ENCODE measurements at places on chromosomes 3 and 15.

- no peak for DNase-seq
These were observed 8.8 kb upstream of the NPHP3 start for GRCh38 chr3:132730891-132731580.

- no peak for DNase-seq
These were observed 311.7 kb downstream of the VPS13C start for GRCh38 chr15:61748529-61748928.

- DNase-seq = peak; percentile 76
These were observed 58.5 kb downstream of the CMSS1 start for GRCh38 chr3:99875929-99876841.

DNA sequence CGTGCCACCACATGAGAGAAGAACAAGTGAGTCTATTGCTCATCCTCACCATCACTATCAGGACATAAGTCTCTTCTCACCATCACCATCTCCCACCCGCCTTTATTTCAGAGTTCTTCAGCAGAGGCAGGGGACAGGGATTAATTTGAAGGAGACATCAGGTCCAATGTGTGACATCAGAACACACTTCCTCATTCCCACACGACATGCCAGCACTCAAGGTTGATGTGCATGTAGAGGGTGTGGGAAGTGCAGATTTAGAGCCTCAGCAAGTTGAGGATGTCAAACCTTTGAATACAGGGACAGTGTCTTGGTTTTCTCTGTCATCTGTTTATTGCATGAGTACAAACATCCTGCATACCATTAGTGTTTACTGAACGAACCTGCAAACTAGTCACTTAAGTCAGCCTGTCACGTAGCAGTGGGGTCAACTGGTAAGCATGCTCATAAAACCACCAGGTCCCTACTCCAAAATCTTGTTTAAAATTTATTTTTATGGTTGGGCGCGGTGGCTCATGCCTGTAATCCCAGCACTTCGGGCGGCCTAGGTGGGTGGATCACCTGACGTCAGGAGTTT is 104.4 kb downstream of the MYLK start:
- DNase-seq = no peak

- DNase-seq = no peak
These were observed 198.9 kb downstream of the ADAMTS9 start for GRCh38 chr3:64488939-64489338.

- no peak for DNase-seq
These were observed 35.3 kb downstream of the OXNAD1 start for GRCh38 chr3:16300307-16300706.

GRCh38 chr3:185934174-185934557 is 3.6 kb downstream of the TRA2B start:
- no peak for DNase-seq

- DNase-seq = no peak
These were observed 583.9 kb downstream of the NTRK3 start for GRCh38 chr15:87672309-87673288.

GRCh38 chr3:11570789-11571495 is 72.8 kb downstream of the VGLL4 start:
- no peak for DNase-seq

GRCh38 chr15:41849861-41850260 is 11.2 kb downstream of the PLA2G4B start:
- DNase-seq = no peak

DNA sequence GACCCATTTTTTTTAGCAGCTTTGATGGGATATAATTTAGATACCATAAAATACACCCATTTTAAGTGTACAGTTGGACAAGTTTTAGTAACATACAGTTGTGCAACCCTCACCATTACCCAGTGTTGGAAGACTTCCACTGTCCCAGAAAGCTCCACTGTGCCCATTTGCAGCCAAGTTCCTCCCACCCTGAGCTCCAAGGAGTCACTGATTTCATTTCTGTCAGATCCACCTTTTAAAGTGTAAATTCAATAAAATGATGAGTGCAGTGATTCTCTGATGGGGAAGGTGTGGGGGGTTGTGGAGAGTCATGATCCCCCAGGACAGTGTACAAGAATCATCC is 93.2 kb upstream of the IGF1R start:
- DNase-seq = no peak

- DNase-seq = no peak
These were observed 40.6 kb downstream of the GOLGA8S start for GRCh38 chr15:23395030-23395692.

DNA sequence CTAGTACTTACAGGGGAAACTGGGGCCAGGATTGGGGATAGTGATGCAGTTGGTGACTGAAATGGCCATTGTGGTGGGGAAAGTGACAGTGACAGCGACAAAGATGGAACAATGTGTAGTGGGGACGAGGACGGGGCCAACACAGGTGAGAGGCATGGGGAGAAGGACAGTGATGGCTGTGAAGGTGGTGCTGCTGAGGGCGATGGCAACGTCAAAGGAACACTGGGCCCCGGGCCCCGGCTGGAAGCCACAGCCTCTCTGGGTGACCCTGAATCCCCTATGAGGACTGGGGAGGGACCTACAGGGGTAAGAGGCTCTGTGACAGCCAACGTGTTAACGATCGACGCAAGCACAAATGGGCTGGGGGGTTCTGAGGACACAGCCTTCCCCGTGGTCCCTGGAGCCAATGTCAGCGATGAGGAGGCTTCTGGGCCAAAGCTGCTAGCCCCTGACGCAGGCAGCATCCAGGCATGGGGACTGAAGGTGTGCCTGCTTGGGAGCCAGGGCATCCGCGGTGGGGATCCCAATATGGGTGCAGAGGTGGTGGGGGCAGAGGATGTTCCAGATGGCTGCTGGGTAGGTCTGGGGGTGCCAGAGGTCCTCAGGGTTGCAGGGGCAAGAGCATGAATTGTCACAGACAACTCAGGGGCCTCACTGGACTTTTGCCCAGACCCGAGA is 25.2 kb upstream of the GOLGA6C start:
- DNase-seq = no peak

DNA sequence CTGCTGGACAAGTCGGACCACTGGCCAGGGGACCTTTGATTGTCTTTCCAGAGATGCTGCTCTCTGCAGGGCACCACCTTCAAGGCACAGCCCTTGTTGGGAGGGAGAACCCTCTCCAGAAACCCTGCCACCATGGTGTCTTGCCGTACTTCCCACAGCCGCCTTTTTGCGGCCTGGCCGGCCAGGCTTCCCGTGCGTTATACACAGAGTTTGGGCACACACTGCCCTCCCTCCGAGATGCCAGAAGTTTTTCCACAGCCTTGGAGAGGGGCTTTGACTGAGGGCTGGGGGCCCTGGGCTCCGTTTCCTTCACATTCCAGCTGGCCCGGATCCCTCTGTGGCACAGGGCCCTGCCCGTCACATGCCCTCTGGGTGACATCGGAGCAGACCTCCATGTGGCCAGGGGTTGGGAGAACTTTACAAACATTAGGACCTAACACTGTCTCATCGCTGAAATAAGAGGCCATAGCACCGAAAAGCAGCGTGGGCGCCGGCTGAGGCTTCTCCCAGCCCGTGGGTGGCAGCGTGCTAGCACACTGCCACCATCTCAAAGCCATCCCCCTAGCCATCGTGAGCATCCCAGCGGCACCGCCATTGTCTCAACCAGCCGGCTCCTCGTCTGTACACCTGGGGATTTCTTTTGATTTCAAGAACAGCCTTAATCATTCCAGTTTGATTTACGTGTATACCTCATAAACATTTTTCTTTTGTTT is 6.3 kb upstream of the APEH start:
- DNase-seq = no peak

DNA sequence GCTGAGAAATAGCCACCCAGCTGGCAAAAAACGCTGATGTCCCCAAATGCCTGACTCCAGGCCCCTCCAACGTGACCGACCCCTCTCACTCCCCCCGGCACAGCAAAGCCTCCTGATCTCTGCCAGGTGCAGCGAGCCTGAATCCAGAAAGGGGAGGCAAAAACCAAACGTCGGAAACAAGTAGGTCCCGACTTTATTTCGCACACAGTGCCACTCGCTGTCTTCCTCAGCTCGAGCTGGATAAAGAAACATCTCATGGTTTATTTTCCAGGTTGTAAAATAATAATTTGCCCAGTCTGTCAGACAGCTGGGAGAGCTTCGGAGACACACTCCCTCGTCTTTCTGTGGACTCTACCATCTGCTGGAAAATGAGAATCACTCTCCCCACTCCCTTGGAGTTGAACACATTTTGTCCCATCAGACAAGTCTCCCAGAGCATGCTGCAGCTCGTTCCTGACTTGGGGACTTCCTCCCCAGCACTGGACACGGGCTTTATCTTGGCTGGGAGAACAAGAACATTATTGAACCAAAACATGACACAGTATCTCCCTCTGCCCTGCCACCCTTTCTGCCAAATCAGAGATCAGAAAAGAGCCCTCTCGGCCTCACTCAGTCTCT is 142.8 kb downstream of the NUP210 start:
- DNase-seq = no peak

DNA sequence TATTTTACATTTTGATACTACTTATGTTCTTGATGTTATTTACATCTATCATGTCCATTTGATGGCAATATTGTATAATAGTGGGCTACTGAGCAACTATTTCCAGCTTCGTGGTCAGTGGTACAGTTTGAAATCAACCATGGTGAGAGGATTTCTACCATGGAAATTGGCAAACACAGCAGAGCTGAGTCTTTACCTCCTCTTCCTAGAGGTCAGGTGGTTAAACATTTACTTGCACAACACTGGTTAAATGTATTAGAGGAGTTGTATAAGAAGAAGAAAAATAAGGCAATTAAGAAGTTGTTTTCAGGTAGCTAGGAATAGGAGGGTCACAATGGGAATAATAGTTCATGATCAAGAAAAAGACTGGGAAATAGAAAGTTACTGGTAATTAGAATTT is 7.2 kb upstream of the PPM1L start:
- no peak for DNase-seq

GRCh38 chr15:42582569-42583375 is 7.4 kb downstream of the STARD9 start:
- DNase-seq = no peak

GRCh38 chr15:96893159-96893906 is 562.8 kb downstream of the NR2F2 start:
- DNase-seq = no peak

GRCh38 chr3:5305684-5305989 is 118.1 kb downstream of the EDEM1 start:
- DNase-seq = no peak

GRCh38 chr15:90351479-90352106 is 491 bp upstream of the ZNF774 start:
- no peak for DNase-seq

GRCh38 chr3:117706756-117707155 is 997.2 kb downstream of the TUSC7 start:
- DNase-seq = no peak

GRCh38 chr3:12707449-12707848 is 43.5 kb upstream of the RAF1 start:
- no peak for DNase-seq

DNA sequence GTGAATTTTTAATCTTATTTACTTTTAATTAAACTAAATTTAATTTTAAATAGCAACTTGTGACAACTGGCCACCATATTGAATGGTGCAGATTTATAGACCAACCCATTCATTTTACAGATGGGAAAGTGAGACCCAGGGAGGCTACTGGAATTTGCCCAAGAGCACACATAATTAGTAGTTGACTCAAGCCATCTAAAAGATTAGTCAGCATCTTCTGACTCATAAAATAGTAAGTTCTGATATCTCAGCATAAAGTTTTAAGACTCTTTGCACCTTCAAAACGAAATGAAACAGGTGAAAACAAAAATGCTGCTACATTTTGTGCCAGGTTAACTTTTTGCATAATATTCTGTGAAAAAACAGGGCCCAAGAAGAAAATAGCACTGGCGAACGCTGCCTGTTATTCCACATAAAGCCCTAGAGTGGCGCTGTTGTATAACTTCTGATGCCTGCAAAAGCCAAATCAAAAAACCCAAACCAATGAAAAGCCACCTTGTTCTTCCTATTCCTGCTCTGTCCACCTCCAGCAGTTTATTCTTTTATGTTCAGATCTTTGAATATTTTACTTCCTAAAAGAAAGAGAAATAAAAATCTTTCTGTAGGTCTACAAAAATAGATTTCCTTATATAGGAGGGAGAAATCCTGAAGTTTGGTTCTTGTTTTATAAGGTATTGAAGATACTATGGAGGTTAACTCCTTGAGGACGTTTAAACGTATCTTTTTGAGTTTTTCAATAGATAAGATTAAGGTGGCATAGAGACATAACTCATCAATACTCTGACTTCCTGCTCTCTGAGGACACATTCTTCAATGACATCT is 62.8 kb downstream of the OTOL1 start:
- DNase-seq = no peak

DNA sequence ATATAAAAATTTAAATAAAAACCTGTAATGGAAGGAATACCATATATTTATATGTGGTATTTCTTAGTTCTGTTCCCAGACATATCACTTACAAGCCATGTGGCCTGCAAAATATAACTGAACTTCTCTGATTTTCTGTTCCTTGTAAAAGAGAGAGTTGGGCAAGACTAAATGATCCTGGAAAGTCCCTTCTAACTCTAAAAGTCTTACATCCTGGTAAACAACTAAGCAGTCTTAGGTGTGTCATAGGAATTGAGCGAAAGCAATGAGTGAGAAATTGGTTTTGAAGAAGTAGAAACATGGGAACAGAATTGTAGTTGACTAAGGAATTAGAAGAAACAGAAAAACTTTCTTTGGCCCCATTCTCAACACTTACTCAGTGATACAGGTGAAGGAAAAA is 25.3 kb upstream of the IL20RB start:
- no peak for DNase-seq

GRCh38 chr3:53181024-53181371 is 20.0 kb downstream of the PRKCD start:
- DNase-seq = no peak

GRCh38 chr3:45715945-45716344 is 26.7 kb downstream of the SACM1L start:
- no peak for DNase-seq

DNA sequence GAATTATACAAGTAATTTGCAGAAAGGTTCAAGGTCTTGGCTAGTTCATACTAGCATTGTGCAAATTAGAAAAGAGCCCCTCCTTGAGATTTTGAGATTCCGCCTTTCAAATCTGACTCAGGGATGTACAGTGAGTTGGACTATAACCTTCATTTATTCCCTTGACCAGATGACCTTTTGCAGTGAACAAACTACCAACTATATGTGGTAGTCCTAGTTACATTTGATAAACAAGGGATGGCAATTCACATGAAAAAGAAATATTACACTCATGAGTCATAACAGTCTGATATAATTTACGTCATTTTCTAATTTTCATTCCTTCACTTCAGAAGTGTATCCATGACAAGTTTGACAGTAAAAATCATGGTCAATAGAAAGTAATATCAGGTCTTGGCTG is 860.4 kb downstream of the ROBO1 start:
- DNase-seq = no peak

DNA sequence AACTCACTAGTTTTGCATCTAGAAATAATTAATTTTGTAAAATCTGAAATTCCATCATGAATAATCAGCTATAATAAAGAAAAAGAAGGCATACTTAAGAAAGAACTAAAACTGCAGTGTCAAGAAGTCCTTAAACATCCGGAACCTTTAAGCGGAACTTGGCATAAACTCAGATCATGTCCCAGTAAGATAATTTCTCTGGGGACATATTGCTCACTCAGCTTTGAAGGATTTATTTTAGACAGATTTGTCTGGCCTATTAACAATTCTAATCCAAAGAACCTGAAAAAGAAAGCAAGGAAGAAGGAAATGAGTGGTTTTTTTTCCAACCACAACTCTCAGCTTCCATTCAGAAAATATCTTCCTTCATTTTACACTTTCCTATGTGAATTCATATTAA is 850.3 kb downstream of the ROBO1 start:
- DNase-seq = no peak

Data from activated T-cell treated with anti-CD3 and anti-CD28 coated beads, Interleukin-2, amount 50 U/mL, for 72 hours (primary cell).